Central memory CD4-positive, alpha-beta T cell (primary cell): ENCODE measurements at places on chromosomes 6 and 20.

GRCh38 chr6:124723671-124724070 is 238.6 kb upstream of the RNF217 start:
- no peak for DNase-seq

GRCh38 chr20:31488115-31488514 is 13.0 kb downstream of the REM1 start:
- no peak for DNase-seq

- no peak for DNase-seq
These were observed 97.9 kb upstream of the NEDD9 start for GRCh38 chr6:11330413-11330760.

- no peak for DNase-seq
These were observed 46.0 kb downstream of the E2F3 start for GRCh38 chr6:20447581-20448132.

DNA sequence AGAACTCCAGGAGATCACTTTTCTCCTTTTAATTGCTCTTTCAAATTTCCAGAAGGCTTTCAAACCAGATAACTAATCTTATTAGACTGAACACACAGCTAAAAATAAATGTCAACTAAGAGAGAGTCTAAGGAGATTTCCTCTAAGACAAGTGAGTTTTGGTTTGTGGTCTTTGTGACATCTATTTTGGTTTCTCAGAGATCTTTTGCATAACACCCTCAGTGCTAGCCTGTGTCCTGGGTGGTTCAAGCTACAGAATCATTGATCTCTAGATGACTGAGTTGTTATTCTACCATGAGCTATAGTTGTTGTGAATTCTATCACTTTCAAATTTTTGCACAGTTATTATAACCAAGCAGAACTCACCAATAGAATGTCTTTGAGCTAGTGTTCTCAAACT is 49.1 kb upstream of the PLCB4 start:
- no peak for DNase-seq

DNA sequence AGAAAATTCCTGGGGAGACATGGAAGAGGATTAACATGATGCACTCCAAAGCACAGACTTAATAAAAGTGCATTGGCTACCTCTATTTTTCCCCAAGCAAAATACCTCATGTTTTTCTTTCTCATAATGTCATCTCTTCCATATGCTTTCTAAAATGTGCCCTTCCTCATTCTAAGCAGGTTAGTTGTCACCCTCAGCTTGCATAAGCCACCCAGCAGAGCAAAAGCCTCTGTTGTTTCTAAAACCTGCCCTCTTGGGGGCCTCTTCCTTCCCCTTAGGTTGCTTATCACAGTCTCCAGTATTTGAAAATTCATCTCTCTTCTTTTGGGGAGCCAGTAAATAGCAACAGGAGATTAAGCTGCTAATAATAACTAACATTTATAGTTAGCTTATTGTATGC is 183.6 kb upstream of the FLRT3 start:
- DNase-seq: no peak

DNA sequence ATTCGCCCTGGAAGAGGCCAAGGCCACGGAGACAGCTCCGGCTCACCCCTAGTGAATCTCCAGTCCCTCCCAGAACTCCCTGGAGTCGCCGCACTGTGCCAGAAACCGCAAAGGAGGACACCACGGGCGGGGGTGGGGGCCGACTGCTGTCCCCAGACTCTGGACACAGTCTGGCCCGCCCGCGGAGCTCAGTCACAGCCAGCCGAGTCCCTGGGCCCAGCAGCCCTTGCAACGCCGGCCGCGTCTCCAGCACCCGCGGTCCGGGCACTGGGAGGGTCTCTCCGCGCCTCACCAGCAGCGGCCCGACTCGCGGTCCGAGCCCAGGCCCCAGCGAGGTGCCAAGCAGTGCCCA is 518 bp downstream of the PEX6 start:
- DNase-seq: no peak

GRCh38 chr6:73079611-73079955 is 145.7 kb downstream of the KHDC1L start:
- no peak for DNase-seq

DNA sequence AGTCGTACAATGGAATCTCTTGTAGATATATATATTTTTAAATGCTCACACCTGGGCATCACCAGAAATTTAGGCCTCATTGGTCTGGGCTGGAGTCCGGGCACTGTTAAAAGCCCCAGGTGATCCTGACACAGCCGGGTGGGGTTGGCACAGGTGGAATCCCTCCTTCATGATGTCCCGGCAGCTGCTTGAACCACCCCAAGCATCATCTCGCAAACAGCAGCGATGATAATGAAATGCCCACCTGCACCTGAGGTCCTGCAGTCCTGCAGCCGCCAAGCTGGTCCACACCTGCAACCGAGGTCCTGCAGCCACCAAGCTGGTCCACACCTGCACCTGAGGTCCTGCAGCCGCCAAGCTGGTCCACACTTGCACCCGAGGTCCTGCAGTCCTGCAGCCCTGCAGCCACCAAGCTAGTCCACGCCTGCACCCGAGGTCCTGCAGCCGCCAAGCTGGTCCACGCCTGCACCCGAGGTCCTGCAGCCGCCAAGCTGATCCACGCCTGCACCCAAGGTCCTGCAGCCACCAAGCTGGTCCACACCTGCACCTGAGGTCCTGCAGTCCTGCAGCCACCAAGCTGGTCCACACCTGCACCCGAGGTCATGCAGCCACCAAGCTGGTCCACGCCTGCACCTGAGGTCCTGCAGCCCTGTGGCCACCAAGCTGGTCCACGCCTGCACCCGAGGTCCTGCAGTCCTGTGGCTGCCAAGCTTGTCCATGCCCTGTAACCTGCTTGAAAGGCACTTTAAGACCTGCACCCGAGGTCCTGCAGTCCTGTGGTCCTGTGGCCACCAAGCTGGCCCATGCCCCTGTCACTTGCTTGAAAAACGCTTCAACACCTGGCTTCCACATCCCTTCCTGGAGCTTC is 261.2 kb downstream of the DLL1 start:
- no peak for DNase-seq

- DNase-seq: no peak
These were observed 47.9 kb downstream of the CD2AP start for GRCh38 chr6:47525330-47526057.

DNA sequence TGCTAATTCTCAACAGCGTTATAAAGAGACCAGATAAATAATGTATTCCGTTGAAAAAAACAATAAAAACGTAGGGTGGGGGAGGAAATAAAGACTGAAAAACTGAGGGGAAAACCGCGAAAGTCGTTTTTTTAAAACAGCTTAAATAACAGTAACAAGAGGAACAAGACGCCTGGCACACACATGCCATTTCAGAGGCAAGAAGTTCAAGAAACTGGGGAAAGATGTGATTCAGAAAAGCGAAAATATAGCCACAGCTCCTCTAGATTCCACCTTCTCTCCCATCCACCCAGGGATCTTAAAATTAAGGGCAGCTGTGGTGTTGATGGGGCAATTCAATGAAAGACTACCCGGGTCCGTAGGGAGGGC is 1.3 kb downstream of the EPB41L2 start:
- no peak for DNase-seq

GRCh38 chr20:50861012-50861411 is 66.2 kb downstream of the BCAS4 start:
- DNase-seq: no peak

GRCh38 chr6:103114582-103114981 is 1721.1 kb downstream of the GRIK2 start:
- no peak for DNase-seq

GRCh38 chr6:98044791-98045470 is 761.9 kb upstream of the MMS22L start:
- DNase-seq: no peak

- no peak for DNase-seq
These were observed 12.0 kb upstream of the DTNBP1 start for GRCh38 chr6:15674690-15675386.

- DNase-seq: no peak
These were observed 87.1 kb downstream of the OGFRL1 start for GRCh38 chr6:71375676-71376075.

- DNase-seq: no peak
These were observed 5.2 kb downstream of the STX11 start for GRCh38 chr6:144155529-144155928.

DNA sequence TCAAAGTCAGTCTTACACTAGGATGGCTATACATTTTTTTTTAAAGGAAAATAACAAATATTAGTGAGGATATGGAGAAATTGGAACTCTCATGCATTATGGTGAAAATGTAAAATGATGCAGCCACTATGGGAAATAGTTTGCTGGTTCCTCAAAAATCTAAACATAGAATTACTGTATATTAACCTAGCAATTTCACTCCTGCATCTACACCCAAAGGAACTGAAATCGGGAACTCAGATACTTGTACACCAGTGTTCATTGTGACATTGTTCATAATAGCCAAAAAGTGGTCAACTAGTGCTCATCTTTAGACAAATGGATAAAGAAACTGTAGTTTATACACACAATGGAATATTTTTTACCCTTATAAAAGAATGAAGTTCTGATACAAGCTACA is 110.7 kb downstream of the UTRN start:
- no peak for DNase-seq

DNA sequence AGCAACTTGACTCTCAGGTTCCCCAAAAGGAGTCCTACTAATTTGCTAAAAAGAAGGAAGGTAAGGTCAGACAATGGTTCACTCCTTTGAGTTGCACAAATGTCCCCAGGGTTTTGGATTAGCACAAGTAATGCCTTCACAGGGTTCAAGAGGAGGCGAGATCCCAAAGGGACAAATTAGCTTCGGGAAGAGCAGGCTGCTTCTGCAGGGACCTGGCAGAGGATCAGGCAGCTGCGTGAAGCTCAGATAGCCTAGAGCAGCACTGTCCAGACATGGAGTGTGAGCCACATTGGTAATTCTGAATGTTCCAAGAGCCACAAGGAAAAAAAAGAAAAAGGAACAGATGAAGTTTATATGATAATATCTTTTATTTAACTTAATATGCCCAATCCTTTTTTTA is 115.4 kb downstream of the CFAP61 start:
- no peak for DNase-seq

- no peak for DNase-seq
These were observed 5.1 kb downstream of the SNTA1 start for GRCh38 chr20:33438481-33438880.
